Cardiac septum (tissue), 1 donor: ENCODE measurements at places on chromosomes 7 and 10.

- no peak for DNase-seq
Measured at GRCh38 chr10:15313843-15314242, 57.2 kb downstream of the FAM171A1 start.

- no peak for DNase-seq
Measured at GRCh38 chr7:14841869-14842268, 60.7 kb downstream of the DGKB start.

- peak; percentile 44 for DNase-seq
Measured at GRCh38 chr7:47405286-47405904, 176.5 kb downstream of the TNS3 start.

- DNase-seq = no peak
Measured at GRCh38 chr10:102831322-102832071, 5.7 kb downstream of the CYP17A1 start.

DNA sequence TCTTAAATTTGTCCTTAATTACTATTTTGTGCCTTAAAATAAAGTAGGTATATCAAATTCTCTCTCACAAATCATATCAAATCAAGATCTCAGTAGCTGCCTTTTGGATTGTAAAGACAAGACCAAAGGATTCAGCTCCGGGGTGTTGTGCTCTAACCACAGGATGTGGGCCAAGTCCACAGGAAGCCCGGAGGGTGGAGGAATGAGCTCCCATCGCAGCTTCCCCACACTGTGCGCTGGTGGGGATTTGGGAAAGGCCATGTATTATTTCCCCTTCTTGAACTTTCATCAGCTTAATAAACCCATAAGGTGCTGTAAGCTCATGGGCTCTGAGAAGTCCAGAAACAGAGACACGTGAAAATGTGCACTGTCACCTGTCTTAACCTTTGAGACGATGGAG lies 241.6 kb upstream of the TCERG1L start:
- DNase-seq = no peak

- DNase-seq = no peak
Measured at GRCh38 chr7:42189535-42189934, 47.5 kb downstream of the GLI3 start.

DNA sequence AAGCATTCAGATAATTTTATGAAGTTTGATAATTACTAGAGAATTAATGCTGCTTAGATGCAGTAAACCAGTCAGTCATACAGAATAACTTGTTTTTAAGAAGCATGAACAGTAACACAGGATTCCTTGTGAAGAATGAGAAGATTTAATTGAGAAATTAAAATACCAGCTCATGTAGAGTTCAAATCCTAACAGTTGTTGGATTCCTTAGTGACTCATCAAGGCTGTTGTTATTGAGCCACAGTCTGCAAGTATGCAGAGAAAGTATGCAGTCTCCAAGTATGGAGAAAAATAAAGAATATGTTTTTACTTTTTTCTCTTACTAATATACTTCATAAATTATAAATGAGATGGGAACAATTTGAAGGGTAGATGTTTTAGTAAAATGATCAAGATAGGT lies 30.2 kb upstream of the CYP26C1 start:
- DNase-seq = no peak

DNA sequence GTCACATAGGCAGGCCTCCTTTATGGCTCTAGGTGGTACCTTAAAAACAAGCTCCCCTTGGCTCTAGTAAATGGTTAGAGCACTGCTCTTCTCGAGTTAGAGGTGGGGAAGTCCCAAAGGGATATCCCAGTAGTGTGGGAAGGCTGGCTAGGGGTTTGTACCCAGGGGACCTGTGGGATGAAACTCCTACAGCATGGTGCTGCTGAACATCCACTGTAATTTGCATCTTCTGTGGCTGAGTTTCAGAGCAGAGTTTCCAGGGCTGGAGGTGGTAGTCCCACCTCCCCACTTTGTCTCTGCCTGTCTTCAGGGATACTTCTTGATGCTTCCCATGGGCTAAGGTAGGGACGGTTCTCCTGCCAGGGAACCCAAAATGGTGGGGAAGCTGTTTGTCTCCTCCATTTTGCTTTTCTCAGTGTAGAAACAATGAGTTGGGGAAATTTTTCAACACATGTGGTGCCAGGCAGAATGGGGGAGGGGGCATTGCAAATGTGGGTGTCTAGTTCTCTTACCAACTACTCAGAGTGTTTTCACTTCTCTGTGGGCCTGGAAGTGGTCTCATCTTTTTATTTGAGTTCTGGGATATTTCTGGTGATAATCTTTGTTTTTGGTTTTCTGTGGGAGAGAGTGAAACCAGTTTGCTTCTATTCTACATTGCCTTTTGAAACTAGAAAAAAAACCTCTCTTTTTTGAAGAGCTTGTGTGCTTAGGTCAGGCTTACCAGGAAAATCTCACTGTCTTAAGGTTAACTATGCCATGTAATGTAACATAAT lies 36.3 kb downstream of the SCART1 start:
- DNase-seq = peak; percentile 64

- DNase-seq = no peak
Measured at GRCh38 chr10:71526653-71527052, 129.9 kb downstream of the CDH23 start.

- DNase-seq = no peak
Measured at GRCh38 chr10:76550806-76551205, 1086.8 kb downstream of the KCNMA1 start.

DNA sequence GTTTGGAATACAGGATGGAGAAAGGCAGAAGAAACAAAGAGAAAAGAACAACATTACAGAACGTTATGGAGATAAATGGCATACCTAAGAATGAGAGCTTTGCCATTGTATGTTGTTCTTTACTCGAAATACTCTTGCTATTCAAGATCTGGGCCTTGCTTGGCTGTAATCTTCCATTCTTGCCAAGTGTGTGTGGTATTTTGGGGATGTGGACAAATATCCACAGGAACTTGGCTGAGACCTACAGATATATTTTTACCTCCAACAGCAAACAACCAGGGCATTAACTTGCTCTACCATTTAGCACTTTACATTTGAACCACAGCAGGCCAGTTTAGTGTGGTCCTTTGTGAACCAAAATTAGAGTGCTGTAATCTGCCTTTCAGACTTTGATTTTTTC lies 76.3 kb downstream of the DKK1 start:
- no peak for DNase-seq

- DNase-seq = no peak
Measured at GRCh38 chr7:99096124-99096887, 47.6 kb downstream of the SMURF1 start.

- no peak for DNase-seq
Measured at GRCh38 chr10:3897156-3897555, 112.1 kb upstream of the KLF6 start.

GRCh38 chr7:48899932-48900331 lies 24.4 kb upstream of the CDC14C start:
- no peak for DNase-seq

GRCh38 chr7:125834421-125834820 lies 904.8 kb upstream of the POT1 start:
- no peak for DNase-seq

GRCh38 chr7:139538881-139539635 lies 15.6 kb downstream of the CLEC2L start:
- DNase-seq = peak; percentile 60

DNA sequence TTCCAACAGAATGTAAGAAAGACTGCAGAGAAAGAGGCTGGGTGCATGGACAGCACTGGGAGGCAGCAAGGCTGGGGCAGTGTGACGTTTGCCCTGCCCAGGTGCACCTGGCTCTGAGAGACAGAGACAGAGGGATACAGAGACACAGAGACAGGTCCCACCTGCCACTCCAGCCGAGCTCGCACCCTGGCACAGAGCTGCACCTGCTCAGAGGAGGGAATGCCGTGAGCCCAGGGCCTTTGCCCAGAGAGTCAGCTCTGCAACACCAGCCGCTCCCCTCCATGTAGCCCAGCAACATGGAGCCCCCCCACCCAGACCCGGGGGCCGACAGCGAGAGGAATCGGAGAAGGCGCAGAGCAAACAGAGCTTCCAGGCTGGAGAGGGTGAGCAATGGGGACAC lies 35.3 kb upstream of the PROSER2 start:
- no peak for DNase-seq

DNA sequence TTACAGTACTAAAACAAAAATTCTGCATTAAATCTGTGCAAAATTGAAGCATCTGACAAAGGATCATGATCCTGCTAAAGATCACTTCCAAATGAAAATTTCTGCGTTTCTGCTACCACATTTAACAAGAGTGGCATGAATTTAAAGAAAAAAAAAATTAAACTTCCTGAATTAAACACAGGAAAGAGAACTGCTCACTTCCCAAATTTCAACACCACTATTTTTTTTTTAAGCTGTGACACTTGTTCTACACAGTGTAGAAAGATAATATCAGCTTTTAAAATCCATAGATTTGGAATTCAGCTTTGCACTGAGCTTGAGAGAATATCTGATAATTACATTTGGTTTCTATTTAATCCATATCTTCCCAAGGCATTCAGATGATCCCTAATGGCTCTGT lies 73.6 kb downstream of the EPC1 start:
- no peak for DNase-seq
